ENCODE measurements at places on chromosomes 7 and 10.

- DNase-seq: no peak
Observed at GRCh38 chr10:98433881-98434732, 12.6 kb downstream of the HPS1 start.

DNA sequence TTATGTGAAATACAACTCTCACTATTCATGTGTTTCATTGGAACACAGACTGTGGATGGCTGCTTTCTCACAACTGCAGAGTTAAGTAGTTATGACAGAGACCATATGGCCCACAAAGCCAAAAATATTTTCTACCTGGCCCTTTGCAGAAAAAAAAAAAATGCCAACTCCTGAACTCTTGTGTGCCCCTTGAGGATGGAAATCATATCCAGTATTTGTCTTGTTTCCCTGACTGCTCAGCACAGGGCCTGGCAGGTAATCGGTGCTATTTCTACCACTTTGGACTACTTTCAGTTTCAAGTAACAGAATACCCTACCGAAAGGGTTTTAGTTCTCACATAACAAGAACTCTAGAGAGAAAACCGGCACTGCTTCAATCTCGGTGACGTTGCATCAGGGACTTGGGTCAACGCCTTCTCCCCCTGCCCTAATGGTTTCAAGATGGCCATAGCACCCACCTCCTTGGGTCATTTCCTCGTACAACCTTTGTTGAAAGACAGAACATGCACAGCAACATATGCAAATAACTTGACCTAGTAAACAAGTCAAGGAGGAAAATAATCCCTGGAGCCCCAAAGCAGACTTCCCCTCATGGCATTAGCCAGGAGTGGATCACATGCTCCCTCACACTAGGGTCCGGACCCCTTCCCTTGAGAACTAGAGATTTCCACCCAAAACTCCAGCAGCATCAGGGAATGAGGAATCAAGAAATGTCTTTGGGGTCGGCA is 11.8 kb upstream of the GPNMB start:
- DNase-seq: no peak

DNA sequence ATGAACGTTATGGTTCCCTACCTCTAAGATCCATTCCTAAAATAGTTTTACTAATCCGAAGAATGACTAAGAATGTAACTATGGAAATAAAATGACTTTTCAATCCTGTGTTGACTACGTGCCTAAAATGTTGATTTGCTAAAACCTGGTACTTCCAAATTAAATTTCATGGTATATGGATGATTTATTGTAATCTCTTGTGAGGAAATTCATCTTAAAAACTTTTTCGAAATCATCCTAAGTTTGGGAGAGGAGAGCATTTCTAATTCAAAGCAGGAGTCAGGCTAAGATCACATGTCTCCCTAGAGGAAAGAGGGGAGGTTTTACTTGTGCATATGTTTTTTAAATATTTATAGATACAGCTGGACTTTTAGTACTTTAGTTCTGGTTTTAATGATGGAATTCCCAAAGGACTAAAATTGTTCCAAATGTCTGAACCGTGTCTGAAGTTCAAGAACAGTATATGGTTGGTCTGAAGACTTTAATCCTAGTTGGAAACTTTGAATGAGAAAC is 483.9 kb downstream of the AUTS2 start:
- DNase-seq: no peak

- DNase-seq: no peak
Observed at GRCh38 chr7:122383934-122384333, 79.4 kb upstream of the FEZF1 start.

DNA sequence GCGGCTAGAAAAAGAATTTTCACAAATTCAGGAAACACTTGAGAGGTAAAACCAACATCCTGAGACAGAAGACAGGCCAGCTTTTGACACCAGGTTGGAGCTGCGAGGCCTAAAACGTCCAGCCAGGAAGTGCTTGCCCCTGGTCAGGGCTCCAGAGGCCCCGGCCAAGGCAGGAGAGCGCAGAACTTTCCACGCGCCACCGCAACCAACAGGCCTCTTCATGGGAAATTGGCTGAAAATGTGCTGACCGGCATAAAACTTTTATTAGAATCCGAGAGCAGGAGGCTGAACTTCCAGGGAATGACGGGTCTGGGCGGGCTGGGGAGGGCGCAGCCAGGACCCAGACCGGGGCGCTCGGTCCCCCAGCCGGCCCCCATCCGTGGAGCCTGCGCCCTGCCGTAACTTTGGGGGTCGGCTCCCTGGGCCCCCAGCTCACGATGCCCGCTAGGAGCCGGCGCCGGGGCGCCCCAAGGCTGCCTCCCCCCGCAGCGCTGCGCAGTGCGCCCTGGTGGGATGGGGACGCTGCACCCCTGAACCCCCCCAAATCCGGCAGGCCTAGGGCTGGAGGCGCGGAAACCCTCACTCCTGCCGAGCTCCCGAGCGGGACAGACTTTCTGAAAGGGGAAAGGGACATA is 414.0 kb upstream of the MKI67 start:
- peak; percentile 29 for DNase-seq

DNA sequence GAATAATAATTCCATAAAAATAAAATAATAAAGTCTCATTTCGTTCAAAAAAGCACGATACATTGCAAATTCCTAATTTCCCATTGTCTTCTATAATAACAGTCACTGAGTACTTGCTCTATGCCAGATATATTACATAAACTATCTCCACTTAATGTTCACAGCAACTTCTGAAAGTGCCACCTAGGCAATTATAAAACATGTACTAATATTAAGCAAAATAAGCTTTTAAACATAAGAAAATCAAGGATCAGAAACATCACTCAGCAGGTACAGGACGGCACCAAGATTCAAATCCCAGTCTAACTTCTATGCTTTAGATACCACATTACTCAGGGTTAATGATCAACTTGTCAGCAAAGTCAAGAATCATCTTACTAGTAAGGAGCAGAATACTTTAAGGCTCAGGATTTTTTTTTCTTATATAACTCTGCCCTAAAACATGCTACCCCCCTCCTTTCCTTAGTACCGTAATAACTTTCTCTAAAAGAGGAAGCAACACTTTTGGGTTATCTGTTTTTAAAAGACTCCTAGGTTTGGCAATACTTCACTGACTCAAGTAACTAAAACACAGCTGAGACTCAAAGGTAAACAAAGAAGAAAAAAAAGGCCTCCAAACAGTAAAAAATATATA is 51.3 kb downstream of the USP6NL start:
- no peak for DNase-seq

DNA sequence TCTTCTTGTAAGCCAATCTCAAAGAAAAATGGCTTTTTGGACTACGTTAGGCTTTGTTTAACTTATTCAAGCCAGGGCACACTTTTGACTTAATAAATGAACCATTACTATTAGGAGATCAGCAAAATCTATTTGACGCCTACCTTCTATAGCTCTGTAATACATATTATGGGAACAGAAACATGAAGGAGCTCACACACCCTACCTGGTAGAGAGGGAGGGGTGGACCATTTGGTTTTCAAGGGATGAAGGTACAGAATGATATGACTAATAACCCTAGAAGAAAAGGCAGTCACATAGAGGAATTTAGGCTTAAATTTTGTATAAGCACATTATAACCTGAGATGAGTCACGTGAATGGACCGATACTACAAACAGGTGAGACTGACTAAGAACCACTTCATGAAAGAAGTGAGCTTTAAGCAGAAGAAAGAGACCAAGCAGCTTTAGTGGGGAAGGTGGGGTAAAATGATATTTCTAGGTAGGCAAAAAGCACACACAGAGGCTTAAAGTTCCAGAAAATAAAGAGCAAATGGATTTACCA is 106.8 kb upstream of the CTTNBP2 start:
- no peak for DNase-seq

- DNase-seq: no peak
Observed at GRCh38 chr10:5515948-5516761, 8.6 kb upstream of the CALML3 start.

DNA sequence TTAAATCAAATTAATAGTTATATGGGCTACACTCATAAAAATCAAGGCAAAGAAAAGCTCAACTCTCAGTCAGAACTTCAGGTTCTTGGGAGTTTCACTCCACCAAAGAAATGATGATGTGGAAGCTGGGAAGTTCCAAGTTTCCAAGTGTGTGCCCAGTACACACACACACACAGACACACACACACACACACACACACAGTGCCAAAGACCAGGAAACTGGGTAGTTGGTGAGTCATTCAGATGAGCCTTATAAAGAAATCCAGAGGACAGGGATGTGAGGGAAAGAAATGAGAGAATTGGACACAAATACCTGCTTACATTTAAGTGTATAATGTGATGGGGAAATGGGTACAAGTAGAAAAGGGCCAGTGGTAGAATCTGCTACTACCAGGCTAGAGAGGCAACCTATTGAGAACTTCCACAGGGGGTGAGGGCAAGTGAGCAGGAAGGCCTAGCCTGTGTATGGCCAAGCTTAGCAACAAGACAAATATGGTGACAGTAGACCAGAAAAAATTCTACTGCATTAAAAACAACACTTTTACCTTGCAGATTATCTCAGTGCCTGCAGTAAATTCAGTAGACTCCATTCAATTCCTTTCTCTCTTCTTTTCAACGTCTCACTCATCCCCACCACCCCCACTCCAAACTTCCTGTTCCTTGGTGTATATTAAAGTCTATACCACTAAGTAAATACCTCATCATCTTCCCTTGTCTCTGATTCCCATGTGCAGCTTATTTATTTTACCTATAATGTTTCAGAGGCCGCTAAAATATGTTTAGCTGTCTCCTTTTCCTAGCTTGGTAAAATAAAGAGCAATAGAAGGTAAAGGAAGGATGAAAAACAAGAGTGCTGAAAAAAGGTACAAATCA is 95.0 kb downstream of the CABCOCO1 start:
- DNase-seq: no peak

GRCh38 chr7:38600741-38601140 is 30.4 kb downstream of the AMPH start:
- no peak for DNase-seq

DNA sequence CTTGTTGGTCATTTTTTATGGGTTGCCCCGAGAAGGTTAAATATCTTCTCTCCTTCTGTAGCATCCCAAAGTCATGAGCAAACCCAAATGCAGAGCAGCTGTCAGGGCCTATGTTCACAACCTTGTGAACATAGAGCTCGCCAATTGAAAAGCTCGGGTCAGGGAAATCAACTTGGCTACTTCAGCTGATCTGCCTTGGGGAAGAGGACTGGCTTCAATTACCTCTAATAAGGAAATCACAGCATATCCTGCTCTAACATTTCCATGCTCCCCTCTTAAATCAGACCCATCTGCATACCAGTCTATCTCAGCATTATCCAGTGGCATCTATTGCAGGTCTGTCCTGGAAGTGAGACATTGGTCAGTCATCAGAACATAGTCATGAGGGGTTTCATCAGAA is 105.6 kb downstream of the ANKRD26 start:
- no peak for DNase-seq

DNA sequence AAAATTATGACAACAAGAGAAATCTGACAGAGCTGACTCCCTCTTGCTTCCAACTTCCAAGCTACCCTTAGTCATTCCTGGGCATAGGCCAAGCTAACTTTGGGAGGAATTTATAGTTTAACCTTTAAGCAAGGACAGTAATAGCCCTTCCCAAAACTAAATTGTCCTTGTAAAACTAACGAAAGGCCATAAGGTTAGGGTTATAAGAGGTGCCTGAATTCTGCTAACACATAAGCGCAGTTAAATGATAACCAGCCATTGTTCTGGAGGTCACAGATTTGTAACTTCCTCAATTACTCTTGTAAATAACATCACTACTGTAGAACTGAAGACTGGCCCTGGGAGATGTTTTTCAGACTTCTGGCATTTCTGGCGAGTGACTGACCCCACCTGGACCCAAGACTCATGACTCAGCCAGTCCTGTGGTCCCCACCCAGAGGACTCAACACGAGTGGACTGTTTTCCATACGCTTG is 481.2 kb downstream of the KCNMA1 start:
- no peak for DNase-seq

DNA sequence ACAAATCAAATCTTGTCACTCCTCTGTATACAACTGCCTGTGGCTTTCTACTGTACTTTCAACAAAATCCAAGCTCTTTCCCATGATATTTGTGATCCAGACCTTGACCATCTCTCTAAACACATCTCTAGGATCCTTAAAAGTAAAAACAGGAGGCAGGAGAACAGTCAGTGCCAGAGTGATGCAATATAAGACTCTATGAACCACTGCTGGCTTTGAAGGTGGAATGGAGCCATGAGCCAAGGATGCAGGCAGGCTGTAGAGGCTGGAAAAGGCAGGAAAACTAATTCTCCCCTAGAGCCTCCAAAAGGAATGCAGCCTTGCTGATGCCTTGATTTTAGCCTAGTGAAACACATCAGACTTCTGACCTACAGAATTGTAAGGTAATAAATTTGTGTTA is 45.5 kb upstream of the LRRN3 start:
- DNase-seq: no peak

- DNase-seq: no peak
Observed at GRCh38 chr7:67870396-67870795, 873.8 kb downstream of the TYW1 start.

GRCh38 chr10:5830629-5831445 is 17.6 kb upstream of the GDI2 start:
- DNase-seq: no peak

DNA sequence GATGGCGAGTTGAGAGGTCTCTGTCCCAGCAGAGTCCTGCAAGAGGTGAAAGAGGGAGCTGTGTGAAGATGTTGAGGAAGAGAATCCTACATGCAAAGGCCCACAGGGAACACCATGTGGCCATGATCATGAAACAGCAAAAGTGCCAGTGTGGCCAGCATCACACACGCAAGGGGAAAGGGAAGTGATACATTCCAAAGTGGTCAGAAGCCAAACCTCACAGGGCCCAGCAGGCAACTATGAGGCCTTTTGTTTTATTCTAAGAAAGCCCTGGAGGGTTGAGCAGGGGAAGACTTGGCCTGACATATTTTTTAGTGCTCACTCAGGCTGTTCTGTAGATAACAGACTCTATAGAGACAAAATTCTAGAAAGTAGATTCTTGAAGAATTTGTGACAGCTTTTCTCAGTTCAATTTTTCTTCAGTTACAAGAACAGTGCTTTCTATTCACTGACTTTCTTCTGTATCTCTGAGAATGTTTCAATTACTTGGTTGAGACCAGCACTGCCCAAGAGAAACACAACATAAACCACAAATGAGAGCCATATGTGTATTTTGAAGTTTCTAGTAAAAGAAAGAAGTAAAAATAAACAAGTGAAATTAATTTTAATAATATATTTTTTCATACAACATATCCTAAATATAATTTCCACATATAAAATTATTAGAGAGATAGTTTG is 82.3 kb downstream of the HTR7 start:
- DNase-seq: no peak

DNA sequence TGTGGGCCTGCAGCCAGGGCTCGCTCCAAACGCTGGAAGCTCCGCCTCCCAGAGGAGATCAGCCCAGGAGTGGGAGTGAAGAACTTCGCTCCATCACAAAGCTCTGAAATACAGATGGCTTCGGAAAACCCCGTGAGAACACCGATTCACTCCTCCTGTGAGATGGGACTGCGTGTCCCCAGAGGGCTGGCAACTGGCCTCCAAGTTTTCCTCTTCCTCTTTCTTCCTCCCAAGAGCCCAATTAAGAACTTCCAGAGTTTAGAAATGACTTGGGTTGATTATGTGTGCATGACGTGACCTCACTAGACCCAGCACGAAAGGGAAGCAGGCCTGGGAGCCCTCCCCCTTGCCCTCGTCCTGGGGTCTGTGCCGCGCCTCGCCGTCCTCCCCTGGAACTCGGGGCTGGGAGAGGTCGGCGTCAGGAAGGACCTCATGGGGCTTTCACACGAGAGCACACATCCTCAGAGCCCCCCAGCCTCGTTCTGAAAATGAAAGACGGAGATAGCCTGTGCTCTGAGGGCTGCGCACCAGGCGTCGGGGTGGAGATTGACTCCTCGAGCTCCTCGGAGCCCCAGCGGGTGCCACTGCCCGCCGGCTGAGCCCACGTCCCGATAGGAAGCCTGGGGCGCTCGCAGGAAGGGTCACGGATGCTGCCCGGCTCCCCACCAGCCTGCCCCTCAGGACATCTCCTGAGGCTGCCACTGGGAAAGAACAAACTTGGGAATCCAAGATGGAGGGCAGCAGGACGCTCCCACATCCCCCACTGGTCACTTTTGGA is 37.8 kb downstream of the PTPRN2 start:
- DNase-seq: no peak

All from WTC11 (cell line).